ENCODE measurements at places on chromosomes 2 and 18.

- no peak for DNase-seq
Observed at GRCh38 chr18:5874336-5874735, 21.0 kb downstream of the TMEM200C start.

GRCh38 chr18:27430595-27430994, 245.5 kb upstream of the CHST9 start:
- no peak for DNase-seq

DNA sequence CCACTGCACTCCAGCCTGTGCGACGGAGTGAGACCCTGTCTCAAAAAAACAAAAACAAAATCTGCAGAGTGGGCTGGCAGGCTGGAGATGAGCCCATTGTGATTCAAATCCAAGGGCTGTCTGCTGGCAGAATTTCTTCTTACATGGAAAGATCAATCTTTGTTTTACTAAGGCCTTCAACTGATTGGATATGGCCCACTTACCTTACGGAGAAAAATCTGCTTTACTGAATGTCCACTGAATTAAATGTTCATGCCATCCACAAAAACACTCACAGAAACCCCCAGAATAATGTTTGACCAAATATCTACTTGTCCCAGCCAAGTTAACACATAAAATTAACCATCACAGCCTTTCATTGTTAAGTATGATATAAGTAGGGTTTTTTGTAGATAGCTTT, 8.3 kb upstream of the FMNL2 start:
- no peak for DNase-seq

DNA sequence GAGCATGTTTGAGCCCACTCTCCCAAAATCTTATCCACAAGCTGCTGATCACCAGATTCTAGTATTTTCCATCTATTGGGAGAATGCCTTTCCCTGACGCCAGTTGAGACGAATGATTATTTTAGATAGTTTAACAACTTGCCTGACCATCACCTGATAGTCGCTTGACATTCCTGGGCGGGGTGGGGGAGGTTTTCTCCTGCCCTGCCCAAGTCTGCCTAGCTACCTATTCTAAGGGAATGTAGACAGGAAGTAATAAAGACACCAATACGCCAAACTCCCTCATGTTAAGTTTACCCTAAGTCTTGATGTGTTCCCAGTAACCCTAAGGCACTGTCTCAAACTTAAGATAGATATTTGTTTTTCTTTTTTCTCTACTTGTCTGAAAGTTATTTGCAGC, 4.6 kb upstream of the ACAA2 start:
- no peak for DNase-seq

DNA sequence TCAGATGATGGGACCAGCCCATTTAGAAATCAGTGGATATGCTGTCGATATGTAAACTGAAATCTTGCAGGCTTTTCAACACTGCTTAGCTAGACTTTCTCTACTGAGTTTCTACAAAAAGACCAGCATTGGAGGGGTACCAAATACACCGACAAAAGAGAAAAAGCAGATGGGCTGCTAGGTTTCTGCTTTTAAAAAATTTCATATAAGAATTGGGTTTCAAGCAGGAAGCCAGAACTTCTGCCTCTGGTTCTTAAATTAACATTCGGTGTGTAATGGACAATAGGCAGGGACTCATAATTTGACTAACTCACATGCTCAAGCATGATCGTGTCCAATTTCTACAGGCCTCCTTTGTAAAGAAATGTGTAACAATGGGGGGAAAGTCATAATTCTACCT, 3.1 kb downstream of the ARL4C start:
- DNase-seq = no peak

DNA sequence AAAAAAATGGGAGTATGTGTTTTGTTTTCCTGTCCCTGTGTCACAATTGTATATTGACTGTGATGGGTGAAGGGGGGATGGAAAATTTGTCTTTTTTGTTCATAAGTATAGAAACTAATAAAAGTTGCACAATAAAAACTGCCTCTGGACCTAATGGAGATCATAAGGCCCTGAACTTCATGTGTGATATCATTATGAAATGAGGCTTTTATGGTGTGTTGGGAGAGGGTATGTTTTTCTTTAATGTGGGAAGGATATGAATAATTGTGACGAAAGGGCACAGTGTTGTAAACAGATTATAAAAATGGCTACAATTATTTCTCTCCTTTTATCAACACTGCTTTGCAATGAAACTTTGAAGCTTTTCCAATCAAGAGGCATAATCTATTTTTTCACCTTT, 1889.3 kb upstream of the CELF4 start:
- no peak for DNase-seq

DNA sequence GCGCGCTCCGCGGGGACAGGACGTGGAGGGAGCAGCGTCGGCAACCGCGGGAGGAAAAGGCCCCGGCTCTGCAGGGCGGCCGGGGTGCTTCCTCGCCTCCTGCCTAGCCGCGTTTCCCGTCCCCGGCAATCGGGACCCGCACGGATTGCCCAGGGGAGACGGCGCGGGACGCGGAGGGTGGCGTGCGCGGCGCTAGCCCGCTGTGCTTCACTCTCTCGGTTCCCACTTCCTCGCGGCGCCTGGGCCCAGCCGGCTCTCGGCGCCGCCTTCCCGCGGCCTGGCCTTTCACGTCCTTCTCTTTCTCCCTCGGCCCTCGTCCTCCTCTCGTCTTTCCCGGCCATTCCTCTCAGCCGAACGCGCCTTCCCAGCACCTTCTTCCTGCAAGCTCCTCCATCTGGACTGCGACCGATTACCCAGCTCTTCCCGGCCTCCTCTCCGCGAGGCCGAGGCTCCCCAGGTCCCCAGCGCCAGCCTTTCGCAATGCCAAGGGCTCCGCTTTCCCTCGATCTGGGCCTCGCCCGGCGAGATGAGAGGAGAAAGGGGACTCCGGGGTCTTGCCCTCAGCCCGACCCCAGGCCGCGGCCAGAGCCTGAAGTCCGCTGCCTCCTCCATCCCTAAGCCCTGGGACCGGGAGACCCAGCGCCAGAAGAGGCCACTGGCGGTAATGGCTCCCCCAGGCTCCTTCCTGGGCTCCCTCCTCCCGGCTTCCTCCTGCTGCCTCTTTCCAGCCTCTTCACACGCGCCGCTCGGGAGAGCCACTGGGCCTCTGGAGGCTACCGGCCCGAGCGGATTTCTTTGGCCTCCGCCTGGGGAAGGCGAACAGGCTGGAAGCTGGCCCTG, 34.3 kb upstream of the ATP6V1B1 start:
- no peak for DNase-seq

- no peak for DNase-seq
Observed at GRCh38 chr2:174438146-174438886, 42.8 kb downstream of the SCRN3 start.

DNA sequence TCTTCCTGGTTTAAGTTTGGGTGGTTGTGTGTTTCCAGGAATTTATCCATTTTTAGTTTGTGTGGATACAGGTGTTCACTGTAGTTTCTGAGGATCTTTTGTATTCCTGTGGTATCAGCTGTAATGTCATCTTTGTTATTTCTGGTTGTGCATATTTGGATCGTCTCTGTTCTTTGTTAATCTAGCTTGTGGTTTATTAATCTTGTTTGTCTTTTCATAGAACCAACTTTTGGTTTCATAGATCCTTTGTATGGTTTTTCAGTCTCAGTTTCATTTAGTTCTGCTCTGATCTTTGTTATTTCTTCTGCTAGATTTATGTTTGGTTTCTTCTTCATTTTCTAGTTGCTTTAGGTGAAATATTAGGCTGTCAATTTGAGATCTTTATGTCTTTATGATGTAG, 202.4 kb upstream of the ZSWIM2 start:
- no peak for DNase-seq
